ENCODE measurements at places on chromosomes 5 and 9.

- DNase-seq, result no peak
Measured at GRCh38 chr5:125263356-125263755, 516.9 kb upstream of the ZNF608 start.

DNA sequence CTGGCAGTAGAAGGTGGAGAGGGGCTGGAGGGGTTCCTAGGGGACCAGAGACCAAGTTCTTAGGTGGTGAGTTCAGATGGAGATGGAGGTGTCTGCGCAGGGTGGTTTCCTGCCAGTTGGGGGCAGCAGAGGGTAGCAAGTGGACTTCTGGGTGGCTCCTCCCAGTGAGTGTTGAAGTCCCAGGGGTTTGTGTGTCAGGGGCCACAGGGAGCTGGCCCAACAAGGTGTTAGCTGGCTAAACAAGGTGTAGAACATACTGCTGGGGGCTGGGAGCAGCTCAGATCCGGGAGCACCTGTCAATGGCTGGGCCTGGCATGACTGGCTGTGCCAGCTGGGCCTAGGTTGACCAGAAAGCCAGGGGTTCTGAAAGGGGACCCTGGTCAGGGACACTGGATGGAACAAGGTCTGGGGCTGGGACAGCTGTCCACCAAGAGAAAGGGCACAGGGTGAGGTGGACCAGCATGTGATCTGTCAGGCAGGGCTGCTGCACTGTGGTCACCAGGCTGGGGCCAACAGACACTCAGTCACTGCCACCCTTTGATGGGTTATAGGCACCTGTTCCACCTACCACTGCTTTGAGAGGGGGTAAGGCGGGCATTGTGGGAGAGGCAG lies 35.6 kb downstream of the DAB2IP start:
- DNase-seq, result no peak

GRCh38 chr9:1383899-1384455 lies 333.8 kb downstream of the DMRT2 start:
- DNase-seq, result no peak

DNA sequence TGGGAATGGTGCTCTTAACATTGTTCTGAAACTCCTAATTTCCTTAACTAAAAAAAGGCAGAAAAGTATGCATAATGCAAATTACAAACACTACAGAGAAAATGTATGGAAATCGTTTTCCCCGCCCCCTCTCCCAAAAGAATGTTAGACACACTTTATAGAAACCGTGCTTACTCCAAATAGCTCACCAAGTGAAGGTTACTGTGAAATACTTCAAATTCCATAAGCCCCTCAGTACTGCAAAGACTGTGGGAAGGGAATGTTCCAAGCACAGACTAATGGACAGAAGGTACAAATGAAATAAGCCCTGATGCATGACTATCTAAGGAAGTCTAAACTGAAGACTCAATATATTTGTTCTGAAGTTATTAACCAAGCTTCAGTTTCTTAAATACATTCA lies 12.5 kb downstream of the MAPKAP1 start:
- no peak for DNase-seq

- no peak for DNase-seq
Measured at GRCh38 chr9:126720661-126721563, 83.9 kb upstream of the ZBTB43 start.

GRCh38 chr9:121945281-121945680 lies 147.8 kb downstream of the TTLL11 start:
- no peak for DNase-seq

GRCh38 chr9:87749335-87750035 lies 23.6 kb downstream of the CTSL start:
- DNase-seq, result no peak

GRCh38 chr9:95852059-95853032 lies 23.1 kb upstream of the ERCC6L2 start:
- no peak for DNase-seq

- DNase-seq, result no peak
Measured at GRCh38 chr9:34988218-34989002, 1.1 kb upstream of the DNAJB5 start.

- DNase-seq, result no peak
Measured at GRCh38 chr5:79878721-79879336, 112.2 kb downstream of the MTX3 start.

GRCh38 chr5:113489299-113489698 lies 1.0 kb upstream of the MCC start:
- no peak for DNase-seq
